ENCODE measurements at places on chromosomes 4 and X.
A peak's percentile ranks its signal among the peaks of the same experiment; 100 is the strongest.

DNA sequence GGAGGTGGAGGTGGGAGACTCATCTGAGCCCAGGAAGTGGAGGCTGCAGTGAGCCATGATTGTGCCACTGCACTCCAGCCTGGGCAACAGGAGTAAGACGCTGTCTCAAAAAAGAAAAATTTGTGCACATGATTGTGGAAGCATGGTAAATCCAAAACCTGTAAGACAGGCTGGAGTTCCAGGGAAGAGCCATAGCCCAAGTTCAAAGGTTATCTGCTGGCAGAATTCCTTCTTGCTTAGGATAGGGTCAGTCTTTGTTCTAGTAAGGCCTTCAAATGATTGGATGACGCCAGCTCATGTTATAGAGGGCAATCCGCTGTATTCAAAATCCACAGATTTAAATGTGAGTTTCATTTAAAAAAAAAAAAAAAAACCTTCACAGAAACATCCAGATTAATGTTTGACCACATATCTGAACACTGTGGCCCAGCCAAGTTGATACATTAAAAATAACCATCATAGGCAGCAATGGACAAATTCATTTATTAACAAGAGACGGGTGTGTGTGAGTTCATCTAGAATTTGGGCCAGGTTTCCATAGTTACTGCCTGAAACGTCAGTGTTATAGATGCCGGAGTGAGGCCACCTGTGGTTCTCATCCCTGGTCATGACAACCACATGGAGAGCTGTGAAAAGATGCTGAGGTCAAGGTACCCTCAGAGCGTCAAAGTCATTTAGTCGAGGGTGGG lies 35.2 kb upstream of the SLC2A9 start:
- no peak for DNase-seq

DNA sequence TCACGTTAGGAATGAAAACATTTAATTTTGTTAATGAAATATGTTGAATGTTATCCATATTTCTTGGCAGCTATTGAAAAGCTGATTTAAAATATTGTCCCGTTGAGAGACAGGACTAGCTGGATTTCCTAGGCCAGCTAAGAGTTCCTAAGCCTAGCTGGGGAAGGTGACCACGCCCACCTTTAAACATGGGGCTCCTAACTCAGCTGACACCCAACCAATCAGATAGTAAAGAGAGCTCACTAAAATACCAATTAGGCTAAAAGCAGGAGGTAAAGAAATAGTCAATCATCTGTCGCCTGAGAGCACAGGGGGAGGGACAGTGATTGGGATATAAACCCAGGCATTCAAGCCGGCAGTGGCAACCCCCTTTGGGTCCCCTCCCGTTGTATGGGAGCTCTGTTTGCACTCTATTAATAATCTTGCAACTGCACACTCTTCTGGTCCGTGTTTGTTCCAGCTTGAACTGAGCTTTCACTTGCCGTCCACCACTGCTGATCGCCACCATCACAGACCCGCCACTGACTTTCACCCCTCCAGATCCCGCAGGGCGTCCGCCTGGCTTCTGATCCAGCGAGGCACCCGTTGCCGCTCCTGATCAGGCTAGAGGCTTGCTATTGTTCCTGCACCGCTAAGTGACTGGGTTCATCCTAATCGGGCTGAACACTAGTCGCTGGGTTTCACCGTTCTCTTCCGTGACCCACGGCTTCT lies 308.9 kb downstream of the GLUD2 start:
- no peak for DNase-seq

- DNase-seq = no peak
Observed at GRCh38 chr4:62661821-62662220, 1461.7 kb downstream of the ADGRL3 start.

DNA sequence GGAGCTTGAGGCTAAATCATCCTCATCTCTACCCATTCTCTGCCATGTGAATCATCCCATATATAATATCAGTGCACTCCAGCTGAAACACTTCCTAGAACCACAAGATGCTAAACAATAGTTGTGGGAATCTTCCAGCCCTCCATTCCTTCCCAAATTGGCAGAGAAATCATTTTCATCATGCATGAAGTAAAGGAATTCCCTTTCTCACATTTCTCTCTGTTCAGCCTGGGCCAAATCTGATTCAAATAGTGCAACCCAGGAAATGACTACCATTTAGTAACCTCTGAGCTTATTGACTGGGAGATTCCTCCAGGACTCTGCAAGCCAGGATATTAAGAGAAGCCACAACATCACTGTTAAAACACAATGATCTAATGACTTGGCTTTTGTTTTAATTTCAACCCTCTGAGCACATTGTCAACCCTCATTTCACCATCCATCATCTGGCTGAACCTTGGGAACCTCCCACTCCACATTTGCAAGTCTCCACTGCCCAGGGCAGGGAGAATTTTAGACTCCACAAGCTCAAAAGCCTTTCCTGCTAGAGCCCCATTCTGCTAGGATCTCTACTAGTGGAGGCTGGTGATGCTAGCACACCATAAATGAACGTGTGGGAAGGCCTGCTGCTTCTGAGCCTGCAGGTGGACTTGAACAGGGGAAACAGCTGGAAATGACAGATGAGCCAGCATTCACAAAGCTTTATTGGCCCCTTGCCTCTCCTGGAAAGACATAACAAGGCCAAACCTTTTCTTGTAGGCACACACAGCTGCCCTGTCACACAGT lies 133.9 kb downstream of the TET2 start:
- DNase-seq = no peak

GRCh38 chr4:18214411-18215055 lies 193.0 kb upstream of the LCORL start:
- no peak for DNase-seq

GRCh38 chr4:7750972-7751371 lies 188.7 kb downstream of the AFAP1 start:
- DNase-seq = no peak

GRCh38 chr4:167469436-167469835 lies 235.1 kb upstream of the SPOCK3 start:
- no peak for DNase-seq

- peak; percentile 92 for DNase-seq
Observed at GRCh38 chrX:123859409-123859845, 426 bp upstream of the XIAP start.

- no peak for DNase-seq
Observed at GRCh38 chrX:57741107-57741506, 61.0 kb upstream of the NLRP2B start.

GRCh38 chr4:183391204-183391603 lies 53.2 kb upstream of the CDKN2AIP start:
- DNase-seq = no peak

GRCh38 chr4:177879851-177880250 lies 437.6 kb upstream of the AGA start:
- no peak for DNase-seq

DNA sequence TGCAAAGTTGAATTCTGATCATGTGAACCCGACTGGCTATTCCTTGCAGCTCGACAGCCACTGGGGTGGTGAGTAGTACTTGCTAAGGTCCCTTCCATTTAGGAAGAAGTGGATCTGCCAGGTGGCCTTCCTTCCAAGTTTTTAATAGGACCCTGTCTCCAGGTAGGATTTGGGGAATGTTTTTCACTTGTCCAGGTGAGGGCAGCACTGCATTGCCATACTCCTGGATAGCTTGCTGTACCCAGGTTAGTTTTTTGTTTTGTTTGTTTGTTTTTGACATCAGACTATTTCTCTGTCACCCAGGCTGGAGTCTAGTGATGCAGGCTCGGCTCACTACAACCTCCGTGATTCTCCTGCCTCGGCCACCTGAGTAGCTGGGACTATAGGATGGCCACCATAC lies 29.8 kb downstream of the SAGE1 start:
- peak; percentile 1 for DNase-seq

DNA sequence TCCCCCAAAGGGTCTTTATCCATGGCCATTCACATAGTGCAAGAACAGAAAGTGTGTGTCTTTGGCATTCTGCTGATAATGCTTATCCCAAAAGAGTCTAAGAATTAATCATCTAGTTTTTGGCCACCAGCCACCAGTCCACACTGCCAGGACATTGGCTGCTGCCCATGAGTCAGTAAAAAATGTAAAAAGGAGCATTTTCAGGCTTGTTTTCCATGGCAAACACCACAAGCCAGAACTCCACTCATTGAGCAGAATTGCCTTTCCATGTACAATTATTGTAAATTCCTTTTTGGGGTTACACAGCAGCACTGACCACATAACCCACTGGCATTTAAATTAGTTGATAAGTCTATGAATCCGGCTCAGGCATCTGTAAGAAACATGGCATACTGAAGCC lies 89.2 kb upstream of the PRDX4 start:
- no peak for DNase-seq

DNA sequence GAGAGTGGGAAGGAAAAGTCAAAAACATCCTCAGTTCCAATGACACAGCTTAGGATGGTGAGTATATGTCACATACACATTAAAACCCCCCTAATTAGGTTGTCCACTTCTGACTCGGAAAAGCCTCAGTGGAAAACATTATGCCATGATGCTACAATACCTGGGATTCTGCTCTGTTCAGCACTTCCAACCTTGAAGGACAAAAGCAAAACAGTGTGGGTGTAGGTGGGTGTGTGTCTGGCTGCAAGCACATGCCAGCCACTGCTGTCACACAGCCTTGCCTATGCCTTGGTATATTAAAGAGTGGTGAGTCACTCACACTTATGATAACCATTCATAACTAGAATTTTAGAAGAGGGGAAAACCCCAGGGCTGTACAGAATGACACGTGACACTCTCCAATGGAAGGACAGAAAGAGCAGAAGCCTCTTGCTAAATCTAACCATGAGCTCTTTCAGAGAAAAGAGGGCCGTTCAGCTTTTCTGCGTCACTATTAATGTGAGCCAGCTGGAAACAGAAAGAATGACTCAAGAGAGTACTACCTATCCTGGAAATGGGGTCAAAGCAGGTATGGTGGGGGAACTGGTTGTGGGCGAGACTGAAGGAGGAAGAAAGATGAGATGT lies 159.6 kb downstream of the TET2 start:
- DNase-seq = peak; percentile 3

- no peak for DNase-seq
Observed at GRCh38 chrX:20284992-20285391, 18.3 kb upstream of the RPS6KA3 start.

GRCh38 chr4:8336412-8337075 lies 67.0 kb downstream of the HTRA3 start:
- DNase-seq = peak; percentile 27

GRCh38 chrX:116170511-116170910 lies at the start of gene AGTR2:
Gene AGTR2 (plus strand): TSS chrX:116170744. CDS start chrX:116172281, 1,537 bp downstream.
- DNase-seq = no peak
